CD8-positive, alpha-beta memory T cell (primary cell): ENCODE measurements at places on chromosomes 11 and 22. TPM values are rescaled to one million over a fixed set of nuclear protein-coding genes. Genes with fewer than 3 reads are reported as not detected.

Gene PHF21B
- not detected for total RNA-seq

Gene SMTNL1
- not detected for total RNA-seq

Gene OR9G4
- not detected for total RNA-seq

Gene PLCB3
- 12.5 TPM for total RNA-seq

DNA sequence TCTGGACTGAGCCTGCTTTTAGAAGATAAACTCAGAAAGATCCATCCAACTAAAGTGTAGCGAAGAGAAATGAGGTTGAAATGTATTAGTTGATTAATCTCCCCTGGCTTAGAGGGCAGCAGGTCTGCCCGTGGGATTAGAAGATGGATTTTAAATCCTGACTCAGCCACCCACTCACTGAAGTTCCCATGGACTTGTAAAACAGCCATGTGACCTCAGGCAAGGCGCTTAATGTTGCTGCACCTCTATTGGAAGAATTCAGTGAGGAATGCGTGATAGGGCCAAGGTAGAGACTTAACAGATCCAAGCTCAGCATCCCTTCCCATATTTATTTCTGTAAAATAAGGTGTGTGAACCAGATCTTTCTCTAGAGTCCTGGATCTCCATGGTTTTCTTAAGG, 45.1 kb upstream of the ELF5 start:
- DNase-seq = no peak
- no peak overlapping the region for H3K27ac ChIP-seq
- H3K4me1 ChIP-seq = no peaks in the 10 kb centered on the region
- H3K27me3 ChIP-seq = no peaks in the 10 kb centered on the region
- no peaks in the 10 kb centered on the region for H3K36me3 ChIP-seq
- H3K4me3 ChIP-seq = no peak overlapping the region

- no peaks in the 10 kb centered on the region for H3K4me1 ChIP-seq
- H3K4me3 ChIP-seq = no peak overlapping the region
- DNase-seq = no peak
- H3K27me3 ChIP-seq = no peaks in the 10 kb centered on the region
Measured at GRCh38 chr11:7072401-7073028, 16.3 kb upstream of the RBMXL2 start.

DNA sequence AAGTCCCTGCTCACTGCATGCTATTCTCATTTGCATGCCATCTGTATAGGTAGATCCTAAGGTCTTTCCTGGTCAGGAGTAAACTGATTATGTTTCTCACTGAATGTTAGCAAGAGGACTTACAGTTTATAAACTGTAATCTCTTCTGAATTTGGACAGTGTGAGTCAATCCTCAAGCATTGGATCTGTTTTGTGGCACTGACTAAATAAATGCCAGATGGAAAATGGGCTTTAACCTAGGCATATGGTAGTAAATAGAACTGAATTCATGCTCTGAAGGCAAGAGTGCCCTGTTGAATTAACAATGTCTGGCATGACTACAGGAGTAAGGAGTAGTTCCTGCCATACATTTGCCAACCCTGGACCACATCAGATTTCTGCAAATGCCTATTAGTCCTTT, 11.4 kb downstream of the FAM181B start:
- no peaks in the 10 kb centered on the region for H3K4me1 ChIP-seq
- no peak for DNase-seq
- no peaks in the 10 kb centered on the region for H3K27me3 ChIP-seq
- no peak overlapping the region for H3K27ac ChIP-seq

DNA sequence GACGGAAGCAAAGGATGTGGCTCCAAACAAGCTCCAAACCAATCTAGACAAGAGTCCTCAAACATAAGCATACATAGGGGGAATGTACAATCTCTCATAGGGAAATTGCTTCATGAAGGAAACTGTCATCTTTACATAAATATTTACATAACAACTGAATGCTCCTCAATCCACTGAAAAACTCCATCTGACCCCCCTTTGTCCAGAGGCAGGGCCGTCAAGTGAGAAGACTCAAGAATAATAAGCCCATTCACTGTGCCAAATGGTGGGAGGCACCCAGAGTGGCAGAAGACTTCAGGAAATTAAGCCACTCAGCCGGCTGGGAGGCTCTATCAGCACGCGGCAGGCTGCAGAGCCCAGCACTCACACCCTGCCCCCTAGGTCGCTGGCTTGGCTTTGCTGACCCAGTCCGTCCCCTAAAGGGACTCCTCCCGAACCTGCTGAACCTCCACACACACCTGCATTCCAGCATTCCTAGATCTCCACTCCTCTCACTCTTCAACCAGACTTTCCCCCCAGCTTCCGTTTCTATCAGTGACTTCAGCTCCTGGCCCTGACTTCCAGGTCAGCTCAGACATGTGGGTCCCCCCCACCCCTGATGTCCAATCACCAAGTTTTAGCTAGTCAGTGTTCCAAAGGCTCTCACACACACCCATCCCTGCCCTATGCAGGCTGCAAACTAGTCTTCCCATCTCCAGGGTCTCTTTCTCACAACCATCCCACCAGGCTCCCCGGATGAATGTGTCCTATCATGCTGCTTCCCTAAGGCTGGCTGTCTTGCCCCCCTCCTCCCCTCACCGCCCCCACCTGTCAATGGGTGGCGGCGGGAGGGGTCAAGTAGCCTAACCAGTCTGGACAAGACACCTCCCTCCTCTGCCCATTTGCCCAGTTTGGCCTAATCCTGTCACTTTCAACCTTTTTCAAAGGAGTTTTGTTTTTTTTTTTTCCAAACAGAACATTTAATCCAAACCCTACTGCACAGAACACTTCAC, 11.3 kb downstream of the VPS37C start:
- H3K36me3 ChIP-seq = no peaks in the 10 kb centered on the region
- DNase-seq = no peak
- H3K4me1 ChIP-seq = peaks cover 6% of the 10 kb centered on the region
- H3K27me3 ChIP-seq = no peaks in the 10 kb centered on the region
- H3K27ac ChIP-seq = no peak overlapping the region
- H3K4me3 ChIP-seq = no peak overlapping the region

- H3K4me3 ChIP-seq = no peak within 1 kb of the TSS
- DNase-seq = no peak
- H3K27me3 ChIP-seq = peaks cover 13% of the 10 kb centered on the region
Measured at GRCh38 chr22:46537225-46537945, at the start of gene CELSR1. Gene CELSR1, minus strand, starts transcription at chr22:46537620. Its CDS starts 450 bp downstream, at chr22:46537170.

GRCh38 chr11:44839458-44840084, 111.1 kb downstream of the TP53I11 start:
- DNase-seq = no peak
- H3K4me1 ChIP-seq = no peaks in the 10 kb centered on the region
- H3K36me3 ChIP-seq = no peaks in the 10 kb centered on the region

DNA sequence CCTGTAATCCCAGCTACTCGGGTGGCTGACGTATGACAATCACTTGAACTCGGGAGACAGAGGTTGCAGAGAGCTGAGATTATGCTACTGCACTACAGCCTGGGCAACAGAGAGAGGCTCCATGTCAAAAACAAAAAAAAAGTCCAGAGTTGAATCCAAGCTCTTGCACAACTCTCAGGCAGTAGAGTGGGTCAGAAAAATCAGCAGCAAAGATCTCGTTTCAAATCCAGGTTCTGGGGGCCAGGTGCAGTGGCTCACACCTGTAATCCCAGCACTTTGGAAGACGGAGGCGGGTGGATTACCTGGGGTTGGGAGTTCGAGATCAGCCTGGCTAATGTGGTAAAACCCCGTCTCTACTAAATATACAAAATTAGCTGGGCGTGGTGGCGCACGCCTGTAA, 24.9 kb downstream of the CLPB start:
- H3K4me1 ChIP-seq = peaks cover 4% of the 10 kb centered on the region
- DNase-seq = no peak

- peaks cover 55% of the 10 kb centered on the region for H3K36me3 ChIP-seq
Measured at GRCh38 chr22:19134874-19135273, 3.8 kb downstream of the TSSK2 start.
